ENCODE measurements at places on chromosomes 11 and 22.
A peak's percentile ranks its signal among the peaks of the same experiment; 100 is the strongest.

- no peak for DNase-seq
These were observed 11.6 kb upstream of the LRRC32 start for GRCh38 chr11:76682106-76682505.

DNA sequence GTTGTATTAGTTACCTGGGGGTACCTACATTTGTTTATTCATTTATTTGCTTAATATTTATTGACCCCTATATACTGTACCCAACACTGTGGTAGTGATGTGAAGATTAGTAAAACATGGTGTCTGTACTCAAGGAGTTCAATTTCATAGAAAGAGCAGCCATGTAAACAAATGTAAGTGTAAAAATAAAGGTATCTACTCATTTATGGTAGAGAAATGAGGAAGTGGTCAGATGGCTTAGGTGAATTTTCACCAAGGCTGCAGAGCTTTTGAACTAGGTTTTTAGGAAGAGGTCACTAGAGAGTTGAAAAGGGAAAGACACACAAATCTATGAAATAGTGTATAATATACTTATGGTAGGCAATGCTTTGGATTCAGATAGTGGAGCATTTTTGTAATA, 11.1 kb downstream of the CTR9 start:
- peak; percentile 34 for DNase-seq

DNA sequence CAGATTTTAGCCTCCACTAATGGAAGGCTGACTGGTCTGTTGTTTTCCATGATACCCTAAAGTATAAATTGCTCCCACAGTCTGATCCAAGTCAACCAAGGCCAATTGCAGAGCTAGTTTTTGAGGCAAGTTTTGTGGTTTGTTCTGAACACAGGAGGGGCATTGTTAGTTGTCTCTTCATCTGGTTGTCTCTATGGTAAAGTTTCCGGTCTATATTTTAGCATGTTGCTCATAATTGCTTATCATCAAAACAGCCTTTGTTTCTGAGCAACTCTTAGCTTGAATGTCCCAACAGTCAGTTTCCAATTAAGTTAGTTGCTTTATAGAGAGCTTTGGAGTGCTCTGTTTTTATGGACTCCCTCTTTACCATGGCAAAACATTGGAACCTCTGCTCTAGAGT, 217.6 kb upstream of the CARD18 start:
- no peak for DNase-seq

DNA sequence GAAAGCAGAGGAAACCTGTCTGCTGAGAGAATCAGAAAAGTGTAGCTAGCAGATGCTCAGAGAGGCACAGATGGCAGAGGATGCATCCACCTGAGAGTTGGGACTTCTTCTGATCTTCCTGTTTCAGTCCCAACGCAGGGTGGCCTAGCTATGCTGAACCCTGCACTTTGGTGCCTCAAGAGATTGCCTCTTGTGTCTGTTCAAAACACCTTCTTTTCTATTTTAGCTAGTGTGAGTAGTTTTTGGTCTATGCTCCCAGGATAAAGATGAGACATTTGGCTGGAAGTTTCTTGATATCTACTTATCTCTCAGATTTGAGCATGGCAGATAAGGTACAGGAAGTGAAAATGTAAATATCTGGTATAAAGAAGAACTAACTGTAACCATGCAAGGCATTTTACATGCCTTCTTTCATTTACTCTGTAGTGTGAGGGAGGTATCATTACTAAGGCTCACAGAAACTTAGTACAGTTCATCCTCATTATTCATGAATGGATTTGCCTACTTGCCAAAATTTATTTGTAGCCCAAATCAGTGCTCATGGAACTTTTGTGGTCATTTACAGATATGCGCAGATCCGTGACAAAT, 47.0 kb upstream of the PSMA1 start:
- DNase-seq = peak; percentile 33

DNA sequence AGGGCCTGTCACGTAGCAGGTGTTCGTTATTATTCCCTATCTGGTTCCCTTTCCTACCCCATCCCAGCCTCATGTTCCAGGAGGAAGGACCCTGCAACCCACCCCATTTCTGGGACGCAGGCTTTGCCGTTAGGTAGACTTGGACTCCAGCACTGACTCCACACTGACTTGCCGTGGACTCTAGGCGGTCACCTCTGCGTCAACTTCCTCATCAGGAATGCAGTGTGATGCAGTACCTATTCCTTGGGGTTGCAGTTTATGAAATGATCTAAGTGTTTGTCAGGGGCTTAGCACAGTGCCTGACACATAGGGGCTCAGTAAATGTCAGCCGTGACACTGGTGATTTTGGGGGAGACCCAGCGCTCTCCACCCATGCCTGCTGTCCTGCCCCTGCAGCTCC, 16.8 kb downstream of the DGKZ start:
- no peak for DNase-seq

- DNase-seq = no peak
These were observed 28.1 kb downstream of the ARAP1 start for GRCh38 chr11:72724021-72724551.

DNA sequence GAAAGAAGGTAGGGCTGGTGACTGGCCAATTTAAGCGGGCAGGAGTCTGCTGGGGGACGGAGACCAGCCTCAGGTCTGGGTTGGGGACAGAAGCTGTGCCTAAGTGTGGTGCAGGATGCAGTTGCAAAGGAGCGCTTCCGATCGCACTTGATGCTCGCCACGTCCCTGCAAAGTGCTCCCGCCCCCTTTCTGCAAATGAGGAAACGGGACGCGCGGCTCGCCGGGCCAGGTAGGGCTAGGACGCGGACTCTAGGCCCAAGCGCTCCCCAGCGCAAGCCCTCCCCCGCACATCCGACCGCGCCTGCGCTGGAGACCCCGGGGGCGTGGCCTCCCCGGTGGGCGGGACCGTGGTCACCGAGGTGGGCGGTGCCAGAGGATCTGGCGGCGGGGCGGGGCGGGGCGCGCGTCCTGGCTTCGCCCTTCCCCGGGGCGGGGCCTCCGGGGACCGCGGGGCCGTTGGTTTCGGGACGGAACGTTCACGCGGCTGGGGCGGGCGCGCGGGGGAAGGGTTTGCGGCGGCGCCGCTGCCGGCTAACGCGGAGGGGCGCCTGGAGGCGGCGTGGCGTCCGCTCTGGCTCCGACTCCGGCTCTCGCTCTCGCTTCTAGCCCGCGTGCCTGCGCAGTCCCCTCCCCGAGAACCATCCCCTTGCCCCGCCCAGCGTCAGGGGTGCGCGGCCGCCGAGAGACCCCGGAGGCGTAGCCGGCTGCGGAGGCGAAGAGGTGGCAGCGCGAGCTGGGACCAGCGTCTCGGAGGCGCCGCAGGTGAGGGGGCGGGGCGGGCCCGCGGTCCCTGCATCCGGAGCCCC, at the start of gene FAM118A:
FAM118A (plus strand) TSS at position 513 of the 806 bp plus-strand sequence. CDS start 12,446 bp downstream, outside the sequence.
- DNase-seq = peak; percentile 100

DNA sequence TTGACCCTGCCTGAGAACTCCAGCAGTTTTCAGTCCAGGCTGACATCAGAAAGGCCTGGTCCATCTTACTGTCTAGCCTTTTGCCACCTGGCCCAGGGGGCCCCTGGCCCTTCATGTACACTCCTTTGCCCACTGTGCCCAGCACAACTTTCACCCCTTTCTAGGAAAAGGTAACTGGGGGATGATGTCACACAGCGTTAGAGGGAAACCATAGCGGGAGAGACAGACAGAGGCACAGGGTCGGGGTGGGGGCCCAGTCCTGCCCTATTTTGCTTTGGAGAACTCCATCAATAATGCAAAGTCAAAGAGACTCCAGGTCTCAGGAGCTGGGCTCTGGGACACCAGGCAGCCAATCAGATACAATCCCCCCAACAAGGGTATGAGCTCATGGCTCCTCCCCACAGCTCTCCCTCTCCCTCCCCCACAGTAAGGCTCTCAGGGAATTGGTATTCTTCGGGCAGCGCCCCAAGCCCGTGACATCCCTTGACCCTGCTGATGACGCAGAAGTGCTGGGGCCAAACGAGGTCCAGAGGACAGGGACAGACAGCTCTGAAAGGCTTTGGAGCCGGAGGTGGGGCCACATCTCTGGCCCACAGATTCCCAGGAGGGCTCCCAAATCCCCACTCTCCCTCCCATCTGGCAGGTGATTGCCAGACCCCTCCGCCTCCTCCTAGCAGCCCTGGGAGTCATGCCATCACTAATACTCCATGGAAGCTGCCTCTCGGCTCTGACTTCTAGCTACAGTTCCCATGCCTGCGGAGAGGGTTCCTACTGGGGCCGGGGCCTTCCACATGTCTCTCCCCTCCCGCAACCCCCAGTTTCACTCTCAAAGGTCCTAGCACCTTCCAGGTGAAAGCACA, 5.9 kb downstream of the USP2 start:
- DNase-seq = no peak

DNA sequence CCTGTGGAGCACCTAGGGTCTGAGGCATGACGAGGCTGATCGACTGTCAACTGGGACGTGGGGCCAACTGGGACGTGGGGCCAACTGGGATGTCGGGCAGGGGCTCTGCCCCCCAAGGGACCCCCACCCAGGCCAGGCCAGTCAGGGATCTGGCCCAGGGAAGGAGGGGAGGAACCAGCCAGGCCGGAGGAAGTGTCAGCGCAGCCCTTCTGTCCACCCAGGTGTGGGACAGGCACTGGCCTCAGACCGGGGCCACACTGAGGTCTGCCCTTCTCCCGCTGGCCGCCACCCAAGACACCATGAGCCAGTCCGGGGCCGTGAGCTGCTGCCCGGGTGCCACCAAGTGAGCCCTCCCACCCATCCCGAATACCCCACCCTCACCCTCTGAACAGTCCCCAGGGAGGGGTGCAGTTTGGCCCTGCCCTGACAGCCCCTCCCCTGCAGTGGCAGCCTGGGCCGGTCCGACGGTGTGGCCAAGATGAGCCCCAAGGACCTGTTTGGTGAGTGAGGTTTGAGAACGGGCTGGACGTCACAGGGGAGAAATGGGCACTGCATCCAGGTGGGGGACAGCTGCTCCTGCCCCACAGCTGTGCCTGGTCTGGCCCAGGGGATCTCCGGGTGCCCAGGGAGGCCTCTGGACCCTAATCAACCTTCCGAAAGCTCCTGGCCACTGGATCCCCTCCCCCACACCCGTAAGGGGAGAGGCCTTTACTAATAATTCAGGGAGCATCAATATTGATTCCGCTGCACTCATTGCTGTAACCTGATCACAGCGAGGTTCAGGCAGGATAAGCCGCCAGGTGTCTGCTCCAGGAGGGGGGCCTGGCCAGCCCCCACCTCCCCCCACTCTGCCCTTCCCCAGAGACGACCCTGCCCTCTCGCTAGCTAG, 3.3 kb downstream of the EPS8L2 start:
- no peak for DNase-seq

- no peak for DNase-seq
These were observed 12.5 kb upstream of the CSF2RB start for GRCh38 chr22:36900880-36901279.

GRCh38 chr11:57778318-57779037, 16.9 kb downstream of the CTNND1 start:
- no peak for DNase-seq

- no peak for DNase-seq
These were observed 3.6 kb upstream of the OR51L1 start for GRCh38 chr11:4991060-4991459.

- DNase-seq = no peak
These were observed 179.9 kb upstream of the PLET1 start for GRCh38 chr11:112440518-112440917.

- no peak for DNase-seq
These were observed 283.0 kb downstream of the DDX10 start for GRCh38 chr11:108947654-108948570.

GRCh38 chr11:25485315-25485714, 846.6 kb upstream of the ANO3 start:
- no peak for DNase-seq

- DNase-seq = no peak
These were observed 65.0 kb downstream of the LRRC32 start for GRCh38 chr11:76605338-76606074.

GRCh38 chr11:126926376-126926791, 74.2 kb downstream of the KIRREL3 start:
- DNase-seq = no peak

GRCh38 chr11:118878163-118878563, 5.5 kb upstream of the CXCR5 start:
- no peak for DNase-seq

- no peak for DNase-seq
These were observed 52.8 kb downstream of the ZNRF3 start for GRCh38 chr22:28936200-28936599.

DNA sequence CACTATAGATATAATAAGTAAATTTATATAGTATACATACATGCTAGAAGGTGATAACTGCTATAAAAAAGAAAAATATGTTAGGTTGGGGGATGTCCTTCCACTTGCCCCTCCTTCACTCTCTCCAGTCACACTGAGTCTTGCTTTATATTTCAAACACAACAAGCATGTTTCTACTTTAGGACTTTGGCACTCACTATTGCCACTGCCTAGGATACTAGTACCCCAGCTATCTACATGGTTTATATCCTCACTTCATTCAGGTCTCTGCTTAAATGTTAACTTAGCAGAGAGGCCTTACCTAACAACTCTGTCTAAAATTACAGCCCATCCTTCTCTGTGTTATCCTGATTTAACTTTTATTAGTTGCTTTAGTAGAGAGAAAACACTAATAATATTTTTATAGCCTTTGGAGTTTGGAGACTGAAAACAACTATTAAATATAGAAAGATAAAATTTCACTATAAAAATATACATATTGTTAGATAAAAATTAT, 39.1 kb upstream of the B3GNT6 start:
- no peak for DNase-seq

DNA sequence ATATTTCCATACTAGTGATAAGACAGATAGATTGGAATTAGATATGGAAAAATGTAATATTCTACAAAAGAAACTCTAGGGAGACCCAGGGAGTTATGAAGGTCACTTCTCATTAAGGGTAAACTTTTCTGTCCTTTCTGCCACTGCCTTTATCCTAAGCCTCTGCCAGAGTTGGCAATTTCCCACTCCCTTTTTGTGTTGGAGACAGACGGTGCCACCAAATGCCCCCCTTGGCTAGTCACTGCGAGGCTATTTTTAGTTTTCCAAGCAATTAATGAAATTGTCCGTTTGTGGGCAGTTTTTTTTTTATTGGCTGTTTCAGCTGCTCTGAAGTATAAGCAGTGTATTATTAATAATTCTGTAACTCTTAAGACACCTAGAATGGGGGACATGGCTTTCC, 67.6 kb upstream of the TENM4 start:
- DNase-seq = no peak

DNA sequence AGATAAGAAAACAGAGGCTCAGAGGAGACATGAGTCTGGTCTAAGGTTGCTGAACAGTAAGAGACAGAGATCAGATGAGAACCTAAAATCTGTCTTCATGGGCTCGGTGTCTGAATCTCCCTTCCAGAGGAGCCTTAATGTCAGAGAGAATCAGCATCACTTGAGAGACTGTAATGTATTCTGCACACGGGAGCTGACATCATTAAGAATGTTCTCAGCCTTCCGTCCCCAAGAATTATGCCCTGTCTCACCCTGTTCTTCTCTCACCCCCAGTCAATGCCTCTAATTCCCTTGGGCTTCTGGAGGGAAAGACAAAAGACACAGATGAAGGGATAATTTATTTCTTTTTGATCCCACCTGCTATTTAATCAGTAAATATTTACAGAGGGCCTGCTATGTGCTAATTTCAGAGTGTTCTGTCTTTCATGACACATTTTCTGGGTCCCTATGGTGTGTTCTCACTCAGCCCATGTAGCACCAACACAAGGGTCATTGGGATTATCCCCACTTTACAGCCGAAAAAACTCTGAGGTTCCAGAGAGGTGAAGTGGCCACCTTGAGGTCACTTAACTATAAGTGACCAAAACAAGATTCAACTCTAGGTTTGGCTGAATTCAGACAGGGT, 61.8 kb downstream of the CD82 start:
- DNase-seq = no peak
